Mucosa of gallbladder (tissue), 1 donor: ENCODE measurements at places on chromosomes 6 and 20. TPM values are rescaled to one million over a fixed set of nuclear protein-coding genes. Genes with fewer than 3 reads are reported as not detected.

DNA sequence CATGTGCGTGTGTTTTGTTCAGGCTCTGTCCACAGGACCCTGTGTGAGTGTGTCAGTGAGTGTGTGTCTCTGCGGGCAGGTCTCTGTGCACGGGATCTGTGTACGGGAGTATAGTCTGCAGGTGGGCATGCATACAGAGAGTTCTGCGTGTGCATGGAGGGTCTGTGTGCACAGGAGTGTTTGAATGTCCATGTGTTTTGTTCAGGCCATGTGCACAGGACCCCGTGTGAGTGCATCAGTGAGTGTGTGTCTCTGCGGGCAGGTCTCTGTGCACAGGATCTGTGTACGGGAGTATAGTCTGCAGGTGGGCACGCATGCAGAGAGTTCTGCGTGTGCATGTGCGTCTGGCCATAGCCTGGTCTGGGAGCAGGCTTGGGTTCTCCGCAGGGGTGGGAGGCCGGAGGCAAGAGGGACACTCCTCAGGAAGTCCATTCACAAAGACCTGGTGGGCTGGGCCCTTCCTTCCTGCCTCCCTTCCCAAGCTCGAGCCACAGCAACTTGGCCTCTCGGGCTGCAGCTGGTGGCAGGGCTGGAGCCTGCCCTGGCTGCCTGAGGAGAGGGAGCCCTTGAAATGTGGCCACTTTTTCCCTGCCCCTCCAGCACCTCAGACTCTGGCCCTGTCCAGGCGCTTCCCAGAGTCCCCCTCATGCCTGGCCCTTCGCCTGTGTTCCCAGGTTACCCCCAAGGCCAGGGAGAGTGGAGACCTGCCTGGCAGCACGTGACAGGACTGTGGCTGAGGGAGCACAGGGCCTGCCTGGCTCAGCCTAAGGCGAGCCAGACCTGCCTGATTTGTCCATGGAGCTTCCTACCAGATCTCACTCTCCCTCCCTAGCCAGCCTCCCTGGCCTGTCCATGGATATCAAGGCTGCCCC, 6.8 kb downstream of the HSPA12B start:
- no peak for DNase-seq

DNA sequence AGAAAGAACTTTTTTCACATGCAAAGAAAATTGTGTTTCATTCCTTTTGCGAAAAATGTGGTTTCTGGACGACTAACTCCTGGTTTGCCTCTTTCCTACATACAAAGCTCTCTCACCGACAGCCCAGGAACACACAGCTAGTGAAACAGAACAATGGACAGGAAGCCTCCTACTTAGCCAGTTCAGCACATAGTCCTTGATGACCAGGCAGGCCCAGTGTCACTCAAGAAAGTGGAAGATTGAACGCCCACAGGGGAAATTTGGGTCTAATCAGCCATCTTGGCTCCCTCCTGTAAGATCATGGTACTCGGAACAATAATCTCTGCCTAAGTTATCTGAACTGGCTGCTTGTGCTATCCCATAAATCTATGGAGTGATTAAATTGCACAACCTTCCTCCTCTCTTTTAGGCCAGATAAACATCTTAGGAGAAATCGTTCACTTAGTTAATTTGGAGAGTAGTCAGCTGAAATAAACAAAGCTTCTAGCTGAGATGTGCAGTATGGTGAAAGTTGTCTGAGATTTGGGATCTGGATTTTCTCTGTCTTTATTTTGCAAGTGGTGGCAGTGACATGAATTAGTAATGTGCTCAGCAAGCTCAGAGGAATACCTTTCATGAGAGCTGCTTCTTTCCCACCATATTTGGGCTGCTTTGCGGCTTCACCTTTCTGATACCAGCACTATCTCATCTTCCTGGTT, 147.0 kb downstream of the MTFR2 start:
- DNase-seq, result no peak

Gene GLP1R
- 0.06 TPM for total RNA-seq

Gene CD24
- 2,531 TPM for total RNA-seq

Gene PLCG1
- total RNA-seq, result 138 TPM
